HCT116 (cell line): ENCODE measurements at places on chromosomes 1 and 21.

DNA sequence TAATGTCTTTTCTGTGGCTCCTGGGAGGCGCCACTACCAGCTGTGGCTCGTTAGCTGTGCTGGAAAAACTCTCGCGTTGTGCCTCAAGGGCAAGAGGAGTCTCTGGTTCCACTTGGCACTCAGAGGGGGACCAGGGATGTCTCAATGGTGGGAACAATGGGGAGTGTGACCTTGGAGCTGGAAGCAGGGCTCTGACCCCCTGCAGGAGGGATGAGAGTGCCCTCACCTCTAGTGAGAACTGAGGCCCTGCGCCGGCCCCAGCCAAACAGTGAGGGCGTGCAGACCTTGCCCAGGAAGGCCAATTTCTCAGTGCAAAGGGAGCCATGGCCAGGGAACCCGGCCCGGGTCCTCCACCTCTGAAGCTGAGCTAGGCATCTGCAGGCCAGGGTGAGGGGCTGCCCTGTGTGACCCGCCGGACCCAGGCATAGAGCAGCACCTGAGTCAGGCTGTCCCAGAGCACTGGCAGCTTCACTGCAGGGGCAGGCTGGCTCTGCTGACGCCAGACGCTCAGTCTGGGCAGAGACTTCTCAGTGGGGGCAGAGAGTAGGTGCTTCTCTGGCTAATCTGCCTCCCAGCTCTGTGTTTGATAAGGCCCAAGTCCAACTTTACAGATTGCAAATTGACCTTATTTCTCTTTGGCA lies 1.8 kb downstream of the RD3 start:
- no peak for DNase-seq

- no peak for DNase-seq
These were observed 15.5 kb downstream of the SAMSN1 start for GRCh38 chr21:14530592-14530991.

DNA sequence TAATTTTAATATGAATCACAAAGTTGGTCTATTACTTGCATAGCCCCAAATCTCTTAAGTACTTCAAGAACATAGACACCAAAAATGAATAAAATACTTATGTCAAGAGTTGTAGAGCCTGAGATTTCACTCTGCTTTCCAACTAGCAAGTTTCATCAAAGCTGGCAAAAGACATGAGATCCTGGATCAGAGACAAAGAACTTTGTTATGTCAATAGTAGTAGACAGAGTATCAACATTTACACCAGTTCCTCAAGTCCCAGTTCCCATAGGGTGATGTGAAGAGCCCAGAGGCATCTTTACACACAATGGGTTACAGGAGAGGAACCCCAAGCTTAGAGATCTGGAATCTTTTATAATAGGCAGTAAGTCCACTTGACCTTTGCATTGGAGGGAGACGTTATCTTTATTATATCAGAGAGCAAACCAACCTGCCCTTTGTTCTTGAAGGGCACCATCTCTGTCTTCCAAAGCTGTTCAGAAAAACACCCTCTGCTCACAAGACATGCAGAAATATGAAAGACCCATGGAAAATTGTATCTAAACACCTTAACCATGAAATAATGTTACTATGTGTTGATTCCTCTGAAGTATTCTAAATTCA lies 174.4 kb upstream of the GALNT2 start:
- no peak for DNase-seq

- DNase-seq: no peak
These were observed 112.2 kb downstream of the LRRC7 start for GRCh38 chr1:69679965-69680364.

GRCh38 chr1:165056914-165057313 lies 299.6 kb downstream of the LMX1A start:
- no peak for DNase-seq

- DNase-seq: no peak
These were observed 74.8 kb upstream of the TINAGL1 start for GRCh38 chr1:31501505-31501904.

DNA sequence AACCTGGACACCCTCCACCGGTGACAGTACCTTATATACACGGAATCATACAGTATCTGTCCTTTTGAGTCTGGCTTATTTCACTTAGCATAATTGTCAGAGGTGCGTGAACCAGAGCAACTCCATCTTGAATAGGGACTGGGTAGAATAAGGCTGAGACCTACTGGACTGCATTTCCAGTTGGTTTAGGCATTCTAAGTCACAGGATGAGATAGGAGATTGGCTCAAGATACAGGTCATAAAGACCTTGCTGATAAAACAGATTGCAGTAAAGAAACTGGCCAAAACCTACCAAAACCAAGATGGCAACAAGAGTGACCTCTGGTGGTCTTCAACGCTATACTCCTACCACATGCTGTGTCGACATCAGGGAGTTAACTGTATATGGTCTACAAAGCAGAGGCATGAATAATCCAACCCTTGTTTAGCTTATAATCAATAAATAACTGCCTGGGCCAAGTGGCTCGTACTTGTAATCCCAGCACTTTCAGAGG lies 1.4 kb upstream of the FDPS start:
- DNase-seq: no peak

DNA sequence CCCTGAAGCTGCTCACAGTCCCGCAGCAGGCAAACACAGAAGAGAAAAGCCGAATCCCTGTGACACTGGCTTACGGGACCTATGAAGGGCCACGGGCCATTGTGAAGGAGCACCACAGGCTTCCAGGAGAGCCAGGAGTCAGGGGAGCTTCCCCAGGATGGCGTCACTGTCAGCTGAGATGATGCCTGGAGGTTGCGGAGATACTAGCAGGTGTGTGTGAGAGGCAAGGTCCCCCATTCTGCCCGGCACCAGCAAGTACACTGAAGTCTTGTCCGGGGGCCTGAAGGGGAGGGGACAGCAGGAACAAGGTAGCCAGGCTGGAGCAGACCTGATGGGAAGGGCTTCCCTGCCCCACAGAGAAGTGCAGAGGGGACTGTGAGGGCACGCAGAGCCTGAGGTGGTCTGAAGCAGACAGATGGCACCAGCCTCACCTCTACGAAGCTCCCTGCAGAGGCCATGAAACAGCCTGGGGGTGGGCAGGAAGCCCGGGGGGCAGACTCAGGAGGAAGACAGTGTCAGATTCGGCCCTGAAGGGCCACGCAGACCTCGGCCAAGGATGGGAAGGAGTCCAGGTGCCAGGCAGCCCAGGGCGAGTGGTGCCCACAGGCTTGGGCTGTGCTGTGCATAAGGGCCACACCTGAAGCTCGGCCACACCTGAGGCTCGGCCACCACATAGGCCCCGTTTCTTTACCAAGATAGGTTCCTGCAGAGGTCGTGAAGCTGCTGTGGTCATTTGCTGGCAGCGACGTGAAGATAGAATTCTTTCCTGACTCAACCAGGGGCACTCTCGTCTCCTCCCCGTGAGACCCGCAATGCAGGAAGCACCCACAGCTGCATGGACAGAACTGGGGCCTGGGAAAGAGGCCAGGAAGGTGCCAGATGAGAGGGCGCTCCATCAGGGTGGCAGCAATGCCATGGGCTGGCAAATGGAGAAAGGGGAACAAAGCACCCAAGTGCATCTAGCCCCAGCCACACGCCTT lies 10.1 kb downstream of the TCP10L start:
- DNase-seq: no peak

DNA sequence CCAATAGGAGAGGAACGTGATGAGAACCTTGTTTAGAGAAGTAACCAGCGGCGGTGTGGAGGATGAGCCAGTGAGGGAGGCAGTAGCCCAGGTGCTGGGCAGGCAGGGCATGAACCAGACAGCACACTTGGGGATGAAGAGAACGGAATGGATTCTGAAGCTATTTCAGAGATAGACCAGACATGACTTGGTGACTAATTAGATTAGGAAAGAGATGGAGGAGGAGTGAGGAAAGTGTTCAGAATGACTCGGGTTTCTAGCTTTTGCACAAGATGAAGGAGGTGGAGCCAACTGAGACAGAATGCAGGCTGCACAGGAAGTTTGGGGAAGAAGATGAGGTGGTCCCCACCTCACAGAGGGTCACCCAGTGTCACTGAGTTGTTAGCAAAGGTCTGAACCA lies 5.1 kb downstream of the PEF1 start:
- no peak for DNase-seq

- no peak for DNase-seq
These were observed 137.9 kb downstream of the DENND1B start for GRCh38 chr1:197637406-197637805.

DNA sequence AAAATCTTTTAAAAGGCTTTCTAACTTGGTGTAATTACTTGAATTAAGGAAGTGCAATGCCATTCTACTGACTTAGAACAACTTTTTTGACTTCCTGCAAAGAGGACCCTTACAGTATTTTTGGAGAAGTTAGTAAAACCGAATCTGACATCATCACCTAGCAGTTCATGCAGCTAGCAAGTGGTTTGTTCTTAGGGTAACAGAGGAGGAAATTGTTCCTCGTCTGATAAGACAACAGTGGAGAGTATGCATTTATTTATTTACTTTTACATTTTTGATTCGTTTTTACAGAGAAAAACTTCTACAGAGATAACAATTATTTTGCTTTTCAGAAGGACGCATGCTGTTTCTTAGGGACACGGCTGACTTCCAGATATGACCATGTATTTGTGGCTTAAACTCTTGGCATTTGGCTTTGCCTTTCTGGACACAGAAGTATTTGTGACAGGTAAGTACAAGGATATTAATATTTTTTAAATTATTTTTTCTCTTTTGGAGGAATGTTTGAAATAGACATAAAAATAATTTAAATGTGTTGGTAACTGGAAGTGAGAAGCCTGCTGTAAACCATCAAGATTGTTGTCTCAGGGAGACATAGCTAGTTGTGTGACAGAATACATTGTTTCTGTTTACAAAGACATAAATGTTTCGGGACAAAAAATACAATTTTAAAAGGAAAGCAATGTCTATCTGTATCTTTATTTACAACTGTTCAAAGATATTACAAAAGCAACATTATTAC lies at the start of gene PTPRC:
Gene PTPRC, plus strand, starts transcription at position 147 of the 742 bp plus-strand sequence. Its CDS starts 229 bp downstream, at position 376.
- no peak for DNase-seq

DNA sequence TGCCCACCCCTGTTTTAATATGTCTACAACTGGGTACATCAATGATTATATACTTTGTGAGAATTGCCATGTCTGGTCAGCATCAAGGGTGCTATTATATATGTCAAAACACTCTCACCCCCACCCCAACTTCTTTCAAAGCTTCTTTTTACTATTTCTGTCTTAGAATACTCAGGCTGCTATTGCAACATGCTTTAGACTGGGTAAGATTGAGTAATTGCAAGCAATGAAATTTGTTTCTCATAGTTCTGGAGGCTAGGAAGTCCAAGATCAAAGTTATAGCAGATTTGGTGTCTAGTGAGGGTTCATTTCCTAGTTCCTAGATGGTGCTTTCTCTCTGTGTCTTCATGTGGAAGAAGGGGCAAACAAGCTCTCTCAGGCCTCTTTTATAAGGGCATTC lies 100.5 kb upstream of the KCNK1 start:
- no peak for DNase-seq

DNA sequence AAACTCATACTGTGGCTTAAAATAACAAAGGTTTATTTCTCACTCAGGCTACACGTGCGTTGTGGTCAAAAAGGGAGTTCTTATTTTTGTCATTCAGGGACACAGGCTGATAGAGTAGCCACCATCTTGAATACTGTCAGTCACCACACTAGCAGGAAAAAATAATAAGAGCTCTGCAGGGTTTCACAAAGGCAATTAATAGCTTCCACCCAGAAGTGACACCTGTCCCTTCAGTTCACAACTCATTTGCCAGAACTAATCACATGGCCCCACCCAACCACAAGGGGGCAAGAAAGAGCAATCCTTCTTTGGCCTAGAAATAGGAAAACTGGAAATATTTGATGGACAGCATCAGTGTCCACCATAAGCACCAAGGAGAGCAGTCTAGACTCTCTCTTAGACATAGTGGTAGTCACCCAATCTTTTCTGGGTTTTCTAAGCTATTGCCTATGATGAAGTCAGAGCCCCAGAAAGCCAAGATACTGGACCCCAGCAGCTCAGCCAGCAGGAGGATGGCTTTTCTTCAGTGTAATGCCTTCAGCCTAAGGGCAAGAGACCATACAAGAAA lies 8.2 kb downstream of the HAPLN2 start:
- DNase-seq: peak; percentile 39

DNA sequence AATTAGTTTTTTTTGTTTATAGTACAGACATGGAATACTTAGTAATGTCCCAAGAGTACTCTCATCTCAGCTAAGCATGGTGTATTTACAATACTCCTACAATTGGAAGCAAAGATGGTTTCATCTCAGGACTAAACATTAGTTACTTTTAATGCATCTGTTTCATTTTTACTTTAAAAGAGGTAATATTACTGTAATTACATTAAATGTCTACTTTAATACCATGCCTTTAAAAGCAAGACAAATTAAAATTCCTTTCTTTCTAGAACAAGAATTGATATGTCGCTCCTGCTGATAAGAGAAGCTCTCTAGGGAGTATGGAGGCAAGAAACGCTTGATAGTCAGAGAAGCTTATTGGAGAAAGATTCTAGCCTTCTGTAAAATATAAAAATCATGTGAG lies 284.9 kb upstream of the ADAMTS5 start:
- no peak for DNase-seq

DNA sequence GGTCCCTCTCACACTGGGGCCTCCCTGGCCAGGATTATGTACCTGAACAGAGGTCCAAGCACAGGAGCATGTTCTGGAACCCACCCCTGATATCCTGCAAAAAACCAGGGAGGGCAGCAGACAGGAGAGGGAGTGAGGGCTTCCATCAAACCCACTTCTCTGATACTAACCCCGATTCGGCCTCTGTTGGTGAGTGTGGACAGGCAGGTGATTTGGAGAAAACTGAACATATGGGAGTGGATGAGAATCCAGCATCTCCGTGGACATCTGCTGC lies 215.3 kb downstream of the MATN1 start:
- DNase-seq: no peak

- no peak for DNase-seq
These were observed 55.0 kb downstream of the PLPPR5 start for GRCh38 chr1:98949621-98950020.
